Naive thymus-derived CD4-positive, alpha-beta T cell (primary cell): ENCODE measurements at places on chromosomes 11 and 22.

GRCh38 chr11:95599959-95600586 lies 189.5 kb downstream of the FAM76B start:
- DNase-seq = no peak

DNA sequence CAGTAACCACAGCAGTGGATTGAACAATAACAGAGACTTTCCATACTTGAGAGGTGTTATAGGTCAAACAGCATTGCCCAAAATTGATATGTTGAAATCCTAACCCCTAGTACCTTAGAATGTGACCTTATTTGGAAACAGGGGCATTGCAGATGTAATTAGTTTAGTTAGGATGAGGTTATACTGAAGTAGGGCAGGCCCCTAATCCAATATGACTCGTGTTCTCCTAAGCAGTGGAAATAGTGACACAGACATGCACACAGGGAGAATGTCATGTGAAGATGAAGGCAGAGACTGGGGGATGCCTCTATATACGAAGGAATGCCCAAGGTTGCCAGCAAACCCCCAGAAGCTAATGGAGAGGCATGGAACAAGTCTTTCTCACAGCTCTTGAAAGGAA lies 270.5 kb downstream of the TENM4 start:
- no peak for DNase-seq

DNA sequence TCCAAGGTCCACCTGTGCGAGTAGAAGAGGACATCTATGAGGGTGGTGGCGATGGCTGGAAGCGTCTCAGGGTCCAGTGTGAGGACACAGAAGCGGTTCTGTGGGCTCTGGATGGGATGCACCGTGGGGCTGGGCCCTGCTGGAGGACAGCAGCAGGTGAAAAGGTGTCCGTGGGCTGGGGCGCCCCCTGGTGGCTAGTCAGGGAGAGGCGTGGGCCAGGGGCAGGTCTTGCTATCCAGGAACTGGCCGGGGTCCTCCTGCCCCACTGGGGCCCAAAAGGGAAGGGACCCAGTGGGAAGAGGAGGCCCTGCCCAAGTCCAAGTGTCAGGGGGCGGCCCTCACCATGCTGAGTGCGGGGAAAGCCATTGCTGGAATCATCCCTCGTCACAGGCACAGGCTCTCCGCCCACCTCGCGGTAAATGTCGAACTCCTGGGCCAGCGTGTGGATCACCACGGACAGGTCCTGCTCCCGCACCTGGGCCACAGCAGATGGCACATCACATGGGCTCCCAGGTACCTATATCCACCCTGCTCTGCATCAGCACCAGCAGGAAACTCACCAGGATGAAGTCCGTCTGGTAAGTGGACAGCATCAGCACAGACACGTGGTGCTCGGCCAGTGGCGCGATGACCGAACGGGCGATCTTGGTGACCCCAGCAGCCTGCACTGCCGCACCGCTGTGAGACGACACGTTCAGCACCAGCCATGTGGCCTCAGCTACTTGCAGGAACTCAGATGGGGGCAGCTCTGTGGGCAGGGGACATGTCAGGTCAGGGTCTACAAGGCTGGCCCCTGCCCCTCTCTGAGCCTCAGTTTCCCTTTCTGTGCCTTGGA lies 2.3 kb downstream of the CASTOR1 start:
- peak; percentile 79 for DNase-seq

GRCh38 chr11:100923555-100923954 lies 206.1 kb downstream of the PGR start:
- DNase-seq = no peak

DNA sequence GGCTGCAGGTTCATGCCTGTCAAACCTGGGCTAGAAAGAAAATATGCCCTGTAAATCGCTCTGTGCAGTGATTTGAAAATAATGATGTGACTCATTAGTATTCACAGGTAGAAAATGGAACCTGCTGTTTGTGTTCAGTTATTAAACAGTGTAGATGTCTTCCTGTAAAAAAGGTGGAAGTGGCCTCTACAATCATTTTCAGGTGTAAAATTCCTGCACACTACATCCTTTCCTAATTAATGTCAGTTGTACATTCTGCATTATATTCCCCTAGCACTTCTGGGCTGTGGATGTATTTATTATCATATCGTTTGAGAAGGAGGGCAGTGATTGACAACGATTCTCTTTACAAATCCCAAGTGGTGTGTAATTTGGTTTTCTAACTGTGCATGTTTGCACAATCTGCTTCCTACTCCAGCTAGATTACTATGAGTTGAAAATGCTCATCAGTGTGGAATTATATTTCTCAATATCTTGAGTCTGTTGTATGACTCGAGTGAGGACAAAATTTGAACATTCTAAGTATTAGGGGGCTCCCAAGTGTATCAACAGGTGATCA lies 454.0 kb upstream of the DDI1 start:
- DNase-seq = no peak

- DNase-seq = no peak
Observed at GRCh38 chr11:34379079-34379478, 21.3 kb upstream of the ABTB2 start.

GRCh38 chr11:46383974-46384701 lies 2.7 kb downstream of the MDK start:
- no peak for DNase-seq
